HCT116 (cell line): ENCODE measurements at places on chromosomes 7 and 10. TPM values are rescaled to one million over a fixed set of nuclear protein-coding genes. Genes with fewer than 3 reads are reported as not detected.
A peak's percentile ranks its signal among the peaks of the same experiment; 100 is the strongest.

The LRRN3 gene
- total RNA-seq, result 0.07 TPM

The ANKRD61 gene
- 0.17 TPM for total RNA-seq

The SLC26A4 gene
- 0.66 TPM for total RNA-seq

The ERVW-1 gene
- not detected for total RNA-seq

The TFPI2 gene
- total RNA-seq, result 0.15 TPM

The ACSL5 gene
- 195 TPM for total RNA-seq

The VSTM4 gene
- 0.07 TPM for total RNA-seq

The CCAR1 gene
- 84.4 TPM for total RNA-seq

The PTN gene
- not detected for total RNA-seq

The ACSM6 gene
- not detected for total RNA-seq

The PHYH gene
- total RNA-seq, result 15.3 TPM

The MYL10 gene
- total RNA-seq, result not detected

The ALOX5 gene
- 6.1 TPM for total RNA-seq

The CLRN3 gene
- total RNA-seq, result 0.39 TPM

- no peak overlapping the region for H3K4me3 ChIP-seq
- no peaks in the 10 kb centered on the region for H3K36me3 ChIP-seq
- H3K27ac ChIP-seq, result no peak overlapping the region
Observed at GRCh38 chr10:48981310-48981907, 41.8 kb upstream of the LRRC18 start.

DNA sequence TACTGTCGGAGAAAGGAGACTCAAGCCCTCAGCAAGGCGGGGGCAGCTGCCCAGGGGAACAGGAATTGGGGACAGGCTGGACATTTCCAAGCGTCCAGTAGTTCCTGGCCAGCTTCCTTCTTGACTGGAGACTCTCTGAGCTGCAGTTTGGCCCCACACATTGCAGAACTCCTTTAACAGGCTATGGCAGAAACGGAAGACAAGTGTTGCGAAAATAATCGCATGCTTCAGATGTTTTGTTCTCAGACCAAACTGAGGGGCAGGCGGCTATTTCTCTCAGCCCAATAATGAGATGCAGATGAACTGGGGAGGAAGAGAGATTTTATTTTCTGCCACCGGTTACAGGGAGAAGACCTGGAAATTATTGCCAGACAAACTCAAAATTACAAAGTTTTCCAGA lies 88.0 kb upstream of the PFKP start:
- DNase-seq, result no peak
- no peak overlapping the region for H3K4me3 ChIP-seq
- no peaks in the 10 kb centered on the region for H3K36me3 ChIP-seq

GRCh38 chr10:11529276-11529903 lies 82.1 kb downstream of the USP6NL start:
- H3K27ac ChIP-seq, result no peak overlapping the region
- no peaks in the 10 kb centered on the region for H3K27me3 ChIP-seq
- peaks cover 13% of the 10 kb centered on the region for H3K4me1 ChIP-seq
- H3K4me3 ChIP-seq, result no peak overlapping the region
- no peaks in the 10 kb centered on the region for H3K36me3 ChIP-seq

DNA sequence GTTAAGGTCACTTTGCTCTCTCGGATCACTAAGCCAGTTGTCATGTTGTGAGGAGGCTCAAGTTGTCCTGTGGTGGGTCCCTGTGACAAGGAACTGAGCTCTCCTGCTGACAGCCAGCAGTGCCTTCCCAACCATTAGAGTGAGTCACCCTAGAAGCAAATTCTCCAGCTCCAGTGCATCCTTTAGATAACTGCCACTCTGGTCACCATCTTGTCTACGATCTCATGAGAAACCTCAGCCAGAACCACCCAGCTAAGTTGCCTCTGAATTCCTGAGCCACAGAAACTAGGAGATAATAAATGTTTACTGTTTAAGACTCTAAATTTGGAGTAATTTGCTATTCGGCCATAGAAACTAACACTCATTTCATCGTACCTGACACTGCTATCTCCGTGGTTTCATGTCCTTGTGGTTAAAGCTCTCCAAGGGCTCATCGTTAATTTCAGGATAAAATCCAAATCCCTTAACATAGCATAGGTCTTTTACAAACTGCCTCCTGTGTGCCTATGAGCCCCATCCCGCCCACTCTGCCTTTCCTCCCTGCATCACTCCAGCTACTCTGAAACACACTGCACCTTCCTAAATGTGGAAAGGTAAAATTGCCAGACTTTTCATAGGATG lies 56.5 kb upstream of the WIPF3 start:
- H3K4me3 ChIP-seq, result no peak overlapping the region
- H3K4me1 ChIP-seq, result no peaks in the 10 kb centered on the region
- H3K27me3 ChIP-seq, result no peaks in the 10 kb centered on the region
- no peak for DNase-seq
- H3K27ac ChIP-seq, result no peak overlapping the region

- no peak overlapping the region for H3K4me3 ChIP-seq
- DNase-seq, result no peak
- H3K36me3 ChIP-seq, result no peaks in the 10 kb centered on the region; the same call in 1 of the 2 replicates
- no peaks in the 10 kb centered on the region for H3K27me3 ChIP-seq
Observed at GRCh38 chr10:72098301-72098835, 10.0 kb upstream of the SPOCK2 start.

DNA sequence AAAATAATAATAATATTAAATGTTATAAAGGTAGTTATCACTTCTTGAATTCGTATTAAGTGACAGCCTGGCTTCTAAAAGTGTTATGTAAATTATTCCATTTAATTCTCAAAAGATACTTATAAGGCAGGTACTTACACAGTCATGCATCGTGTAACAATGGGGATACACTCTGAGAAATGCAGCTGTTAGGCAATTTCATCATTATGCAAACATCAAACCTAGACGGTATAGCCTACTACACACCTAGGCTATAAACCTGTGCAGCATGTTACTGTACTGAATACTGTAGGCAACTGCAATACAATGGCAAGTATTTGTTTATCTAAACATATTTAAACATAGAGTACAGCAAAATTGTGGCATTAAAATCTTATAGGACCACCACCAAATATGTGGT lies 1.5 kb downstream of the IFIT1 start:
- no peak overlapping the region for H3K4me3 ChIP-seq
- DNase-seq, result no peak
- no peak overlapping the region for H3K27ac ChIP-seq
- H3K4me1 ChIP-seq, result peaks cover 11% of the 10 kb centered on the region

DNA sequence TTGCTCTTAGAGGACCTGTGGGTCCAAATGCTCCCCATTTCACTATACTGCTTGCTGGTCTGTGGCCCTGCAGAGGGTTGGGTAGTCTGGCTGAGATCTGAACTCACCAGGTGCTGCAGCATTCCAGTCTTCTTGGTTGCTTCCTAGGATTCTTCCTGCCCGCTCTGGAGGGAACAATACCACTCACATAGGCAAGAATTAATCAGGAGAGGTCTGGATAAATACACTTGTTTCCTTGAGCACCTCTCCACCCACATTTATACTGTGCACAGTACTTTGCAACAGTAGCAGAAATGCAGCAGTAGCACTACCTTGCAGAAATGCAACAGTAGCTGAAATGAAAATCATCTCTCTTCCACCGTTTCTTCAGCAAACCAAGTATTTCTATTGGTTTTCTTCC lies 125.3 kb downstream of the INSYN2A start:
- no peak overlapping the region for H3K27ac ChIP-seq
- DNase-seq, result no peak
- no peaks in the 10 kb centered on the region for H3K27me3 ChIP-seq
- H3K4me1 ChIP-seq, result no peaks in the 10 kb centered on the region

DNA sequence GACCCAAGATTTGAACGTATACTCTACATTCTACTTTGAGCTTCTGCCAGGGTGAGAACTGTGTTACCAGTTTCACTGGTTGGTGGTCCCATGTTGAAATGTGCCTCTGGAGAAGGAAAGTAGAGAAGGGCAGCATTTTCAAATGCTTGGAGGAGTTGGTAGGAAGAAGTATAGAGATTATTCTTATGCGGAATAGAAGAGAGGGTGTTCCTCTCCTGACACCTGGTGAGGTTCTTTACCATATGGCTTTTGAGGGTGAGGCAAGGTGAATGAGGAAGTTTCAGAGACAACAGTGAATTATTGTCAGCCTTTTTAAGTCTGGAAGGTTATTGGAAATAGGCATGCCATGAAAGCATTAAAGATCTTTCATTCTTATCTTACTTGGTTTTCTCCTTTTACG lies 34.3 kb downstream of the R3HCC1L start:
- DNase-seq, result no peak
- no peaks in the 10 kb centered on the region for H3K4me1 ChIP-seq
- H3K36me3 ChIP-seq, result peaks cover 8% of the 10 kb centered on the region; the same call in 1 of the 2 replicates
- H3K27ac ChIP-seq, result no peak overlapping the region

- H3K36me3 ChIP-seq, result no peaks in the 10 kb centered on the region
- no peaks in the 10 kb centered on the region for H3K4me1 ChIP-seq
- no peak for DNase-seq
- H3K4me3 ChIP-seq, result no peak overlapping the region
- no peak overlapping the region for H3K27ac ChIP-seq
- H3K27me3 ChIP-seq, result no peaks in the 10 kb centered on the region
Observed at GRCh38 chr7:23114896-23115295, 9.3 kb downstream of the KLHL7 start.

DNA sequence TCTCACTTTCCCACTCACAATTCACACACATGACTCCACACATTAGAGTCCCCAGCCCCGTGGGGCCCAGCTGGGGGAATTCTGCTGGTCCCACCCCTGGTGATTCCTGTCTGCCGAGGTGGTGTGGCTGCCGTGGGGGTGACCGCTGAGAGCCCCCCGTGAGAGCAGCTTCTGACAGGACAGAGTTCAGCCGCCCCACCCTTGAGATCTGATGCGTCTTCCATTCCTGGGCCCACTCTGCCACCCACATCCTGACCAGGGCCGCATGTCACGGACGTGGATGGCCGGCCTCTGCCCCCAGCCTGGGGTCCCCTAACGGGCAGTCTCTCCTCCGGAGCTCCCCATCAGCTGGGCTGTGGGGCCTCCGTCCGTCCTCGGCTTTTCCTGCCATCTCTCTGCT lies 240.1 kb upstream of the PITRM1 start:
- no peak for DNase-seq
- H3K27ac ChIP-seq, result no peak overlapping the region
- no peaks in the 10 kb centered on the region for H3K27me3 ChIP-seq
- H3K4me3 ChIP-seq, result no peak overlapping the region
- H3K36me3 ChIP-seq, result no peaks in the 10 kb centered on the region
- no peaks in the 10 kb centered on the region for H3K4me1 ChIP-seq

DNA sequence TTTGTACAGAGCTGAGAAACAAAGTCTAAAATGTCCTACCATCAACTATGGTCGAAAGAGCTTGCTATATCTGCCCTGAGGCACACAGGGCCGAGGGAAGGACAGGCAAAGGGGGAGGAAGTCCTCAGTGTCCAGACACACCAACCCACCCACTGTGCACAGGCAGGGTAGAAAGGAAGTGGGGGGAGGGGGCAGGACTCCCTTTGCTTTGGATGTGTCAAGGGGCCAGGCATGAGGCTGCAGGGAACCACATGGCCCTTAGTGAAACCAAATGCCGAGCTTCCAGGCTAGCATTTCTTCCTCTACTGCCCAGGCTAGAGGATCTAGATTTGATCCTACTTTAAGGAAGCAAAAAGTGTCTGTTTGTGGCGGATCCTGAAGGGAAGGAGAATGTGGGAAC lies 28.6 kb downstream of the KCNH2 start:
- no peak overlapping the region for H3K4me3 ChIP-seq
- H3K4me1 ChIP-seq, result no peaks in the 10 kb centered on the region
- no peak overlapping the region for H3K27ac ChIP-seq

- no peaks in the 10 kb centered on the region for H3K36me3 ChIP-seq
- no peaks in the 10 kb centered on the region for H3K27me3 ChIP-seq
- no peak overlapping the region for H3K27ac ChIP-seq
- no peak overlapping the region for H3K4me3 ChIP-seq
Observed at GRCh38 chr10:127279334-127279774, 83.0 kb upstream of the INSYN2A start.

- no peaks in the 10 kb centered on the region for H3K27me3 ChIP-seq
- H3K4me3 ChIP-seq, result no peak overlapping the region
- no peak overlapping the region for H3K27ac ChIP-seq
Observed at GRCh38 chr10:118680197-118680596, 74.6 kb downstream of the CACUL1 start.

- H3K36me3 ChIP-seq, result no peaks in the 10 kb centered on the region
- H3K27me3 ChIP-seq, result no peaks in the 10 kb centered on the region
- peaks cover 26% of the 10 kb centered on the region for H3K4me1 ChIP-seq
- no peak overlapping the region for H3K4me3 ChIP-seq
Observed at GRCh38 chr7:51256209-51256781, 60.3 kb downstream of the COBL start.

GRCh38 chr7:57177856-57178767 lies 45.9 kb upstream of the ZNF479 start:
- no peaks in the 10 kb centered on the region for H3K4me1 ChIP-seq
- DNase-seq, result no peak

DNA sequence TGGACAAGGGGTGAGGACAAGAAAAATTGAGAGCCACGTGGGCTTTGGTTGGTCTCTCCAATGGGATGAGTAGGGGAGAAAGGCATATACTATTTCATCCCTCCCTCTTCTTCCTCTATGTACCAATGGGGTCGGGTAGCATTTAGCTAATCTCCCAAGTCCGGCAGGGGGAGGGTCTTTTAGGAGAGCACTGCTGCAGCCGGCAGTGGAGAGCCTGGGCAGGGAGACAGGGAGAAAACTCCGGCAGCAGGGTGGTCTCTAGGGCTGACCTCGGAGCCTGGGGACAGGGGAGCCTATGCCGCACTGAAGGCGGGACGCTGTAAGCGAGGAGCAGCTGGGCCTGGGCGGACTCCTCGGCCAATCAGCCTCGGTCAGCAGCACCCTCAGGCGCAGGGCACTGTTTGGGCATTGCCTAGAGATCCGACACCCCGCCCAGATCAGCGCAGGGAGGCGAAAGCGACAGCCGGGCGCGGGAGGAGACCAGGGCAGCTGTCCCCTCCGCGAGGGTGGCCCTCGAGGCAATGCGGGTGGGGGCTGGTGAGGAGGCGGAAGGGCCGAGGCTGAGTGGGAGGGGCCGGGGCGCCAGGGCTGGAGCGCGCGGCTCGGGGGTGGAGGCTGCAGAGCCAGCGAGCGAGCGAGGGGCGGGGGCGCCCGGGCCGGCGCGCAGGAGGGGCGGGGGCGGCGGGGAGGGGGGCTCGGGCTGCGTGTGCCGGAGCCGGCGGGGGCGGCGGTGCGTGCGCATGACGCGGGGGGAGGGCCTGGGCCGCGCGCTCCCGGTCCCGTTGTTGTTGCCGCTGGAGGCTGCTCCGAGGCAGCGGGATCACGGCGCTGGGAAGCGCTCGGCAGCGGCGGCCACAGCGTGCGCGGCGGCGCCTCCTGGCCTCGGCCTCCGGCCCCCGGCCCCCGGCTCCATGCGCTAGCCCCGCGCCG lies at the start of gene AGAP3:
Gene AGAP3, plus strand, starts transcription at position 785 of the 930 bp plus-strand sequence. CDS start 267 bp downstream, outside the sequence.
- H3K36me3 ChIP-seq, result no peaks in the 10 kb centered on the region
- H3K4me3 ChIP-seq, result peak within 1 kb of the TSS; percentile 98
- peak; percentile 67 for DNase-seq
- peaks cover 52% of the 10 kb centered on the region for H3K4me1 ChIP-seq

DNA sequence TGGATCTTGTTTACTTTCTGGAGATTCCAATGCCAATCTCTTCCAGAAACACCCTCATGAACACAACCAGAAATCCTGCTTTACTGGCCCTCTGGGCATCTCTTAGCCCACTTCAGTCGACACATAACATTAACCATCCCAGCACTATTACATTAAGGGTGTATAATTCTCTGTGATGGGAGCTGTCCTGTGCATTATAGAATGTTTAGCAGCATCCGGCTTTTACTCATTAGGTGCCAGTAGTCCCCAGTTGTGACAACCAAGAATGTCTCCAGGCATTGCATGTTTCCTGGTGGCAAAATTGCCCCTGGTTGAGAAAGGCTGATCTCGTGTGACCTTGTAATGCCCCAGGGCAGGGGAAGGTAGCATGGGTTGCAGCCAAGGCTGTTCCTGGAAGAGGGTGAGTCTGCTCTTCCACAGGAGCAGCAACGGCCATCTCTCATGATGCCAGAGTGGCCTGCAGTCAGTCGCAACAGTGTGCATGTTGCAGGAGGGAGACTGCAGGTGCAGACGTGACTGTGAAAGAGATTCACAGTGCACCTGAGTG lies 2.6 kb upstream of the DDC start:
- peaks cover 16% of the 10 kb centered on the region for H3K27me3 ChIP-seq
- H3K27ac ChIP-seq, result no peak overlapping the region
- no peaks in the 10 kb centered on the region for H3K36me3 ChIP-seq
- H3K4me1 ChIP-seq, result no peaks in the 10 kb centered on the region
